ENCODE measurements at places on chromosomes 2 and 18.

GRCh38 chr2:102251042-102251848 lies 60.1 kb upstream of the IL1RL1 start:
- peak; percentile 68 for DNase-seq

DNA sequence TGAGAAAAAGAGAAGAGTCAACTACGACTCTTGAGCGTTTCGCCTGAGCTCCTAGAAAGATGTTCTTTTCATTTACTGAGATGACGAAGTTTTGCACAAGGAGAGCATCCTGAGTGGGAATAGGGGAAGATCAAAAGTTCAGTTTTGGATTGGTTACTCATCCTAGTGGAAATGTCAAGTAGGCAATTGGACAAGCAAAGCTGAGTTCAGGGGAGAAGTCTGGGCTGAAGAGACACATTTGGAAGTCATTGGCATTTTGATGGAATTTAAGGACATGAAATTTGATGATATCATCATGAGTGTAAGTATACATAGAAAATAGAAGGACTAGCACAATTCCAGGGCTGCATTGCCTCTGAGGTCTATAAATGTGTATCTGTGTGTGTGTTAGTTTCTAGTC lies 416.6 kb downstream of the RAD51AP2 start:
- no peak for DNase-seq

GRCh38 chr18:50848061-50848551 lies 28.3 kb upstream of the MRO start:
- DNase-seq = no peak

DNA sequence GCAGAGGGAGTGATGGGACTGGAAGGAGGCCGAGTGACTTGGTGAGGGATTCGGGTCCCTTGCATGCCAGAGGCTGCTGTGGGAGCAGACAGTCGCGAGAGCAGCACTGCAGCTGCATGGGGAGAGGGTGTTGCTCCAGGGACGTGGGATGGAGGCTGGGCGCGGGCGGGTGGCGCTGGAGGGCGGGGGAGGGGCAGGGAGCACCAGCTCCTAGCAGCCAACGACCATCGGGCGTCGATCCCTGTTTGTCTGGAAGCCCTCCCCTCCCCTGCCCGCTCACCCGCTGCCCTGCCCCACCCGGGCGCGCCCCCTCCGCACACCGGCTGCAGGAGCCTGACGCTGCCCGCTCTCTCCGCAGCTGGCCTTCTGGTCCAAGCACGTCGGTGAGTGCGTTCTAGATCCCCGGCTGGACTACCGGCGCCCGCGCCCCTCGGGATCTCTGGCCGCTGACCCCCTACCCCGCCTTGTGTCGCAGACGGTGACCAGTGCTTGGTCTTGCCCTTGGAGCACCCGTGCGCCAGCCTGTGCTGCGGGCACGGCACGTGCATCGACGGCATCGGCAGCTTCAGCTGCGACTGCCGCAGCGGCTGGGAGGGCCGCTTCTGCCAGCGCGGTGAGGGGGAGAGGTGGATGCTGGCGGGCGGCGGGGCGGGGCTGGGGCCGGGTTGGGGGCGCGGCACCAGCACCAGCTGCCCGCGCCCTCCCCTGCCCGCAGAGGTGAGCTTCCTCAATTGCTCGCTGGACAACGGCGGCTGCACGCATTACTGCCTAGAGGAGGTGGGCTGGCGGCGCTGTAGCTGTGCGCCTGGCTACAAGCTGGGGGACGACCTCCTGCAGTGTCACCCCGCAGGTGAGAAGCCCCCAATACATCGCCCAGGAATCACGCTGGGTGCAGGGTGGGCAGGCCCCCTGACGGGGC lies 4.6 kb downstream of the PROC start:
- DNase-seq = no peak

DNA sequence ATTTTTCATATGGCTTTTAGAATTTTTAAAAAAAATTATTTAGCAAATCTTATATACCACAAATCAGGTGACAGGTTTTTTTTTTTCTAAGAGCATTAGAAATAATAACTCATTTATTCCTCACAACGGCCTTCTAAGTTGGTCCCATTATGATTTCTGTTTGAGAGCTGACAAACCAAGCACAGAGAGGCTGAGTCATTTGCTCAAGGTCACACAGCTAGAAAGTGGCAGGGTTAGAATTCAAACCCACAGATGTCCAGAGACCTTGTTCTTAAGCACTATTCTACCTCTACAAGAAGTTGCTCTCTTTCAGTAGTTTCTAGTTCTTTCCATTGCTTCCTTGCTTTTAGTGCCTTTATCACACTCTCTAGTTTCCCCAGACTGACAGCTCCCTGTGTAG lies 28.8 kb upstream of the LPIN1 start:
- no peak for DNase-seq

DNA sequence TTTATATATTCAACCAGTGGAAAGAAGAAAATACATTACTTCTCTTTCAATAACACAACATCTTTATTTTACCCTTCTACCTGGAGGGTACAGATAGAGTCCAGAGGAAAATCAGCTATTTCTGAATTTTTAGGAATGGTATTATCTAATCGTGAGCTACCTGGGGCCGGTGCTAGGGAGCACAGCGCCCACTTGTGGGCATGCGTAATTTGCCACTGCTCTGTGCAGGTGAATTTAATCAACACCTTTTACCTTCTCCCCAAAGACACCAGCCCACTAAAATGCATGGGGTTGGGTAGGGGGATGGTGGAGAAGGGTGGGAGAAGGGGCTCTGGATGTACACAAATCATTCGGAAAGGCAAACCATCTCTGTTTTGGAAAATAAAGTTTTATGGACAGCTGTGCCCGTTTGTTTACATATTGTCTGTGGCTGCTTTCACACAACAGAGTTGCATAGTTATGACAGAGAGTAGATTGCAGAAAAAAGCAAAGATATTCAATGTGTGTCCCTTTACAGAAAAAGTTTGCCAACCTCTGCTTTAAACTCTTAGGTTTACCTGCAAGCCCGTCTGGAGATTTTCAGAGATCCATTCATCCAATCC lies 51.5 kb upstream of the DCC start:
- DNase-seq = peak; percentile 0

GRCh38 chr2:239874636-239875356 lies 150.3 kb downstream of the NDUFA10 start:
- no peak for DNase-seq

DNA sequence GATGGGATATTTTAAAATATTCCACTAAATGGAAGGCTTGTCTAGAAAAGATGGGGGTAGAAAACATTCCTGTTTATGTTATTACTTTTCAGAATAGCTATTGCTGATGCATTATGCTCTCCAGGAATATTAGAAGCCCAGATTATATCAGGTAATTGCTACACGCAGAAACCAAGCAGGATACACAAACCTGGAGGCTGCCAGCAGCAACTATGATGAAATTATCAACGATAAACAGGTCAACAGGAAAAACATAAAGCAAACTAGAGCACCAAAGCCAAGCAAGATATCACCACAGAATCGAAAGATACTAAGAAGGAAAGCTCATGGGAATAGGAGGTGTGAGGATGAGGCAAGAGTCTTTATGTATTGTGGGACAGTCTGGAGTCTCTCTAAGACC lies 113.2 kb upstream of the SPATS2L start:
- DNase-seq = no peak

DNA sequence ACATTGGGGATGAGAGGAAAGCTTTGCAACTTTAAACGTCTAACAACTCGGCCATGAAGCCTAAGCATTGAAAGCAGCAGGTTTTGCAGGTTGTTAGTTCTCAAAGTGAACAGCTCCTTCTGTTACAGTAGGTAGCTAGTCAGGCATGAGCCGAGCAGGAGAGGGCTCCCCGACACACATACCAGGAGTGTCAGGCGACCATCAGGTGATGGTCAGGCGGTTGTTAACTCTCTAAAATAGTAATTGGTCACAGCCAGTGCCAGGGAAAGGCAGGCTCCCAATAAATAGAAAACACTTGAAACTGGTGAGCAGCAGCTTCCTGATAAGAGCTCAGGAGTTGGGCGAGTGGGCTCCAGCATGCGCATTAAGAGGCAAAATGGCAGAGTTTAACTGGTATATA lies 53.5 kb upstream of the DAPL1 start:
- no peak for DNase-seq

DNA sequence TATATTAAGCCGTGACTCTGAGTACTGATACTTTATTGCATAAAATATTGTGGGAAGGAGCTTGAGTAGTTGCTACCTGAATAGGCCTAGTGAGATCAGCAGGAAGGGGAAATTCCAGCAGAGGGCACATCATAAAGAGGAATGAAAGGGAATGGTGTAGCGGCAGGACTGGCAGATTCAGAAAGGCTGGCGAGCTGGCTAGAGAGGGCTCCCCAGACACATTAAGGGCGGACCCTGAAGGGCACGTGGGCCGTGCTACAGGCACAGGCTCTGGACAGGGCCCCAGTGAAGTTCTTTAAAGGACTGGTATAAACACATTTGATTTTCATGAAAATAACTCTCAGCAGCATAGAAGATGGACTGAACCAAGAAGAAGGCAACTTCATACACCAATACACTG lies 43.0 kb downstream of the PTPN2 start:
- no peak for DNase-seq

DNA sequence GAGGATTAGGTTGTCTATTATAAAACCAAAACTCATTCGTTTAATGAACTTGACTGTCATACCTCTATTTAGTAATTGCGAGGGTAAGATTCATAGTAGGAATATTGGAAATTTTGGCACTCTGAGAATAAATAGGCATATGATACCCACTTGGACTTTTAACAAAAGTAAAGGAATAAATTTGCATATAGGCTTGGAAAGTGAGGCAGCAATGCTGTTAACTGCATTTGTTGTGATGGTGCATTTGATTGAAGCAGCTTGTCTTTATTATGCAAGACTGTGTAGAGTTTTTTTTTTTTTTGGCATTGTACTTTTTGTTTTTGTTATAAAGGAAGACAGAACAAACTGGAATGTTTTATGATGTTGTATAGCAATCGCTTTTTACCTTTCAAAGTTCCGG lies 18.9 kb downstream of the ITGB1BP1 start:
- no peak for DNase-seq

GRCh38 chr2:160484859-160485520 lies 8.6 kb downstream of the RBMS1 start:
- no peak for DNase-seq

- no peak for DNase-seq
Measured at GRCh38 chr2:144449028-144449406, 70.9 kb downstream of the ZEB2 start.

DNA sequence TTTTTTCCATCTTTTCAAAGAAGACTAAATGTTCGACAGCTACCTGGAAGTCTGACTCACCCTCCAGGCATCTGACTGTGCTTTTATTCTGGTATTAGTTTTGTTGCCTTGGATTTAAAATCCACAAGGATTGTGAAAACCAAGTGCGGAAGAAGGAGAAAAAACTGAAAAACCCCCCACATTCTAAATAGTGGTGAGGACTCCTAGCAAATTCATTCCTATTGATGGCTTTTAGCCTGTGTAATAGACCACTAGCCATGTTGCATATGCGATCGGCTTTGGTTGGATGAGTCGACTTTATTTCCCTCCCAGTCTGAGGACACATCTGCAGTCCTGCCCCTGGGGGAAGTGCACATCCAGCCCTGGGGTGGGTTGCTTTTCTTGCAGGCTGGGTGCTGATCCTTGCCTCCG lies 16.9 kb downstream of the LDLRAD4 start:
- DNase-seq = no peak

GRCh38 chr2:55887901-55888624 lies 35.5 kb downstream of the EFEMP1 start:
- no peak for DNase-seq

DNA sequence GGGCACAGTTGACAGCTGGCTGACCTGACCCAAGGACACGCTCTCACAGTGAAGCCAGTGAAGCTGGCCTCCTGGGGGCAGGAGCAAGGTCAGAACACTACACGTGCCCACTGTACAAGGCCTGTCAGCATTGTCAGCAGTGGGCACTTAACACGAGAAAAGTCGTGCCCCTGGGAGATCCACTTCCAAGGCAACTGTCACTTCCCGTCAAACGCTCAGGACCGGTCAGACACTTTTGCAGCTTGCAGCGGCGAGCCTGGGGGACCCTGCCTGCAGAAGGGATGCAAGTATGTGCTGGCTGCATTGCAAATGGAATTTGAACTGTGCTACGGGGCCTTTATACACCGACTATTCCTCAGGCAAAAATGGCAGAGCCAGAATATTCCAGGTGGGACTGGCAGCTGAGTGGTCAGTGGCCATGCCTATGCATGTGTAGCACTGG lies 176.2 kb downstream of the BCL2 start:
- no peak for DNase-seq

DNA sequence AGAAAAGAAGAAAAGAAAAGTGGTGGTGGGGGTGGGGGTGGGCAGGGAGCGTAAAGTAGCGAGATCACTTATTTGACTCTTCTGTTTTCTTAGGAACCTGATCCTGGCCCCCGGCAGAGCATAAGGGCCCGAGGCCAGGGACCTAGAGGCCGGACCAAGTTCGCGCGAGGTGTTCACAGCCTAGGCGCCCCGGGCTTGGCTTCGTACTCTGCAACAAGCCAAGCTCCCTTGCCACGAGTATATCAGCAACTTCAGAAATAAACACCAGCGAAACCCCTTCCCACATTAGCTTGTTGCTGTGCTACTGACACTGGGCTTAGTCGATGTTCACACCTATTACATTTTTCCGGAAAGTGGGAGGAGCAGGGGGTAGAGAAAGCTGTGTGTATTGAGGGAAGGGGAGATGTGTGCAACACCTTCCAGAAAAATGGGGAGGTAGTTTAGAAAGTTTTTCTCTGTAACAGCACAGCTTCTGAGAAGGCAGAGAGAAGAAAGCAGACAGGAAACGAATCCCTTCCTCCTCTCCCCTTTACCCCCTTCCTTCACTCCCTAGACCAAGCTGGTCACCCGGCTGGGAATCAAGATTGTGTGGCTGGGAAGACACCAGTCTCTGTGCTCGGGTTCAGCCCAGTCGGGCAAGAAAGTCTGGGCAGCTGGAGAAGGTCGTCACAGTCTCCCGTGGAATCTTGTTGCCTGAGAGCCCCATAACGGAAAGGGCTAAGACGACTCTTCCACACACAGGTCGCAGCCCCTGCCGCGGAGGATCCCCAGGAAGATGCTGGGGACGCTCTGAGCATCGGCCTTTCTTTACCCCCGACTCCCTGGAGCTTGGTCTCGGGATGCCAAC lies 12.0 kb upstream of the SATB2 start:
- DNase-seq = no peak

GRCh38 chr2:105848367-105848766 lies 103.7 kb downstream of the NCK2 start:
- no peak for DNase-seq

DNA sequence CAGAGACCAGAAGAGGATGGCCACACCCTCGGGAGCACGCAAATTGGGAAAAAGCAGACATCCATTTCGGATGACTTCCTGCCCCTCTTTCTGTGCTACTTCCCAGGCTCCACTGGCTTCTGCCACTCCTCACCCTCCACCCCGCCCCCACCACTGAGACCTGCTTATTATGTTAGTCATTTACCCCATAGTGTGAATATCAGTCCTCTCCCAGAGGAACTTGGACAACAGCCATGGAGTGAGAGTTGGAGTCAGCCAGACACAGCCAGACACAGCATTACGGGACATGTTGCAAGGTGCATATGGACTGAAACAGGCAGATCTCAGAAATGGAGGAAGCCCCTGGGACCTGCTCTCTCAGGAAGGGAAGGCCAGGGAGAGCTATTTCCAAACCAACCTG lies 51.8 kb downstream of the CTIF start:
- DNase-seq = no peak

GRCh38 chr18:65215865-65216466 lies 534.8 kb upstream of the CDH7 start:
- no peak for DNase-seq

All from activated T-cell treated with anti-CD3 and anti-CD28 coated beads for 48 hours (primary cell).